NCI-H748 treated with DMSO at 0.1 percent for 48 hours (cell line): ENCODE measurements at places on chromosomes 6 and 20.

- no peak for DNase-seq
Observed at GRCh38 chr6:111410371-111410770, 72.6 kb downstream of the REV3L start.

GRCh38 chr20:41155261-41155660, 17.9 kb downstream of the PLCG1 start:
- no peak for DNase-seq

DNA sequence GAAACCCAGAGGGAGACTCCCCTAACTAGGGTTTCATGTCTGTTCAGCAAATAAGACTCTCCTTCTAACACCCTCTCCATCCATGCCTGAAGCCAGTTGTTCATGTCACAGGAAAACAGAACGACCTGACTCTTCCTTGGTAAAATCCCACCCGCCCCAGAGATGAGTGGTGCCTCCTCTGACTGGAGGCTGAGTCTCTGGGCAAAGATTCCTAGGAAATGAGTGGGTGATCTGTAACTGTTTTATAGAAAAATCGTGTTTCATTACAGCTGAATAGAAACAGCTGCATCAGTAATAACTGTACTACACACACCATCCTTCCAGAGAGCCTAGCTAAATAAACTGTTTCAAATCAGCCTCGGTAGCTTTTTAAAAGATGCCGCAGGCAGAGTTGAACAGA, 37.4 kb upstream of the MRPS10 start:
- no peak for DNase-seq

- DNase-seq: no peak
Observed at GRCh38 chr6:7720346-7720745, 5.6 kb upstream of the BMP6 start.

GRCh38 chr20:61135968-61136367, 116.1 kb upstream of the CDH4 start:
- DNase-seq: no peak

DNA sequence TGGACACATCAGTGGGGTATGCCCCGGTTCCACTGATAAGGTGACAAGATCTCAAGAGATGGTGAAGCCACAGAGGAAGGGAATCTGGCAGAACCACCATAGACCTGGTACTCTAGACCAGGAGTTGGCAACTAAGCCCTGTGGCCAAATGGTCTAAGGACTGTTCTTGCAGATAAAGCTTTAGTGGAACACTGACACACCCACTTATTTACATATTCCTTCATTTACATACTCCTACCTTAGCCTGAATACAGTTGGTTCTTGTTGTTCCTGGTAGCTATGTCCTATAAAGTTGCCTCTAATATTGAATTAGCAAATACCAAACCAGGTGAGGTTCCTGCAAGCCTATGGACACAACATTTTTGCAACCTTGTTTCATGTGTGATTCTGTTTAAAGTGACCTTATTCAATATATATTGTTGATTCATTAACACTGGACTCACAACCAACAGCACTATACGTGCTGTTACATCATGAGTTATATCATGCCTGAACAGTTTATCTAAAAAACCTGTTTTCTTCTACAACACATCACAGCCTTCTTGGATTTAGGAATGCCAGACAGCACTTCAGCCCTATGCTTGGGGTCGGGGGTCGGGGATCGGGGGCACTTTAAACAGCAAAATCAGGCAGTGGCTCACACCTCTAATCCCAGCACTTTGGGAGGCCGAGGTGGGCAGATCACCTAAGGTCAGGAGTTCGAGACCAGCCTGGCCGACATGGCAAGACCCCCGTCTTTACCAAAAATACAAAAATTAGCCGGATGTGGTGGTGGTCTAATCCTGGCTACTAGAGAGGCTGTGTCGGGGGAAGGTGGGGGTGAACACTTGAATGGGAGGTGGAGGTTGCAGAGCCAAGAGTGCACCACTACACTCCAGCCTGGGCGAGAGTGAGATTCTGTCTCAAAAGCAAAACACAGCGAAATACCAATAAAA, 2.5 kb downstream of the CCDC167 start:
- DNase-seq: no peak

DNA sequence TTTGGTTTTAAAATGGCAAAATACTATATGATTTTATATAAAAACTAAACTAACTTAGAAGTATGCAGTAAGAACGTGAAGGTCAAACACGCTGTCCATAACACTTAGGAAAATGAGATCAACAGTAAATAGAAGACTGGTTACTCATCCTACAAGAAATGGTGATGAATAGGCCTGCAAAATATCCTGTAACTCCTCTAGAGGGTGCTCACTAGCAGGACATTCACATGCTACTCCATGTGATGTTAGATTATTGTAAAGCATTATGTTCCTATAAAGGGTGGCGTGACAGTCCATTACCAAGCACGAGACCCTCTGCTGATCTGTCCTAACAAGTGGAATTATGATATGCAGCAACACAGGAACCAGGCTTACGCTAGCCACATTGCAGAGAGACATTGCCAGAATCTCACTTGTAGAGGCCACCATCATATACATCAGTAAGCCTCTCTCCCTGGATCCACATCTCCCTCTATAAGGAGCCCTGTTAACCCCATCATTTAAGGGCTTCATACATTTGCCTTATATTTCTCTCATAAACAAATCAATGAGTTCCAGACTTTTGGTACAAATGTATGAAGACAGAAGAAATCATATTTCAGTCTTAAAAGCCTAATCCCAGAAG, 18.0 kb upstream of the DEFB129 start:
- DNase-seq: peak; percentile 53

- DNase-seq: no peak
Observed at GRCh38 chr6:19664878-19665612, 172.1 kb upstream of the ID4 start.

DNA sequence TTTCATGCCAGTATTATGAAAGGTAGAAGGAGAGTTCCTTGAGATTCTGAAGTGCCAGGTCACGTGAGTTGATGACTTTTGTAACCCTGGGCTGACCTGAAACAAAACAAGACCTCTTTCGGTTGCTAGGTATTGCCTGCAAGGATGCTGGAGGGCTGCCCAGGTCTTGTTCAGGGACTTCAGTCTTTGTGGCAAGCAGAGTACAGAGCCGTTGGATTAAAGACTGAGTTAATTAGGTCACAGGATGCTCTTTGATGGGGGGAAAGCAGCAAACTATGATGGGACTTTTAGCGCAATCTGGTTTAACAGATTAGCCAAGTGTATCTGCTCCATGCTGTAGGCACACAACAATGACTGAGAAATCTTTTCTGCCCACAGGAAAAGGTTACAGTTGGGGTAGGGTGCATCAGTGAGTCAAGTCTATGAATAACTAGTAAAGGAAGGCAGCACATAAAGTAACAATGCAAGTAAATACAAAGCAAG, 12.8 kb upstream of the ELOVL5 start:
- DNase-seq: no peak

- peak; percentile 80 for DNase-seq
Observed at GRCh38 chr6:19879663-19880062, 42.5 kb downstream of the ID4 start.

- DNase-seq: no peak
Observed at GRCh38 chr6:161242779-161243693, 30.8 kb downstream of the AGPAT4 start.

GRCh38 chr6:134316733-134317431, 1.0 kb downstream of the SGK1 start:
- no peak for DNase-seq

DNA sequence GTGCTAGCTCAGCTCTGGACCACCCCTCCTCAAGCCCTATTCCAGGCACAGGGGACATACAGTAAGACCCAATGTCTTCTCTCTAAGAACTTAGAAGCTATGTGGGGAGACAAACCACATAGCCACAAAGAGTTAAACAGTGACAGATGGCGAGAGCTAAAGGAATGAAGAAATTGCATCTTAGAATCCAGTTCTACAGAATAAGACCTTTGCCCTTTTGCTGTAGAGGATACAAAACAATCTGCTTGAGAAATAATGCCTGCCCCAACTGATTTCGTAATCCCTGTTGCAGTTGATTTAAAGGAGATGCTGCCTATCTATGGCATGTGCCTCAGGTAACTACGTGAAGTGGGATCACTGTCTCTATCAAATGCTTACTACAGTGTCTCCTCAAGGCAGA, 31.2 kb downstream of the TNFRSF21 start:
- DNase-seq: no peak

DNA sequence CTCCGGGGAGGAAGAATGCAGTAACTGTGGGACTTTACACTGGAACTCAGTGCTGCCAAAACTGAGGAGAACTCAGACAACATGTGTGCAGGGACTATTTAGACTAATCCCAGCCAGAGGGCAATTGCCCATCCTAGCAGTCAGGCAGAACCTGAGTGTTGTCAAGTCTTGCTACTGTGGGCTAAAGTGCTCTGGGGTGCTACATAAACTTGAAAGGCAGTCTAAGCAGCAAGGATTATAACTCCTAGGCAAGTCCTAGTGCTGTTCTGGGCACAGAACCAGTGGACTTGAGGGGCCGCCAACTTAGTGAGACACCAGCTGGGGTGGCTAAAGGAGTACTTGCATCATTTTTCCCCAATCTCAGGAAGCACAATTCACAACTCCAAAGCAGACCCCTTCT, 363.8 kb upstream of the PTCHD4 start:
- no peak for DNase-seq

- DNase-seq: no peak
Observed at GRCh38 chr6:28351493-28351925, 1.8 kb downstream of the ZKSCAN3 start.

DNA sequence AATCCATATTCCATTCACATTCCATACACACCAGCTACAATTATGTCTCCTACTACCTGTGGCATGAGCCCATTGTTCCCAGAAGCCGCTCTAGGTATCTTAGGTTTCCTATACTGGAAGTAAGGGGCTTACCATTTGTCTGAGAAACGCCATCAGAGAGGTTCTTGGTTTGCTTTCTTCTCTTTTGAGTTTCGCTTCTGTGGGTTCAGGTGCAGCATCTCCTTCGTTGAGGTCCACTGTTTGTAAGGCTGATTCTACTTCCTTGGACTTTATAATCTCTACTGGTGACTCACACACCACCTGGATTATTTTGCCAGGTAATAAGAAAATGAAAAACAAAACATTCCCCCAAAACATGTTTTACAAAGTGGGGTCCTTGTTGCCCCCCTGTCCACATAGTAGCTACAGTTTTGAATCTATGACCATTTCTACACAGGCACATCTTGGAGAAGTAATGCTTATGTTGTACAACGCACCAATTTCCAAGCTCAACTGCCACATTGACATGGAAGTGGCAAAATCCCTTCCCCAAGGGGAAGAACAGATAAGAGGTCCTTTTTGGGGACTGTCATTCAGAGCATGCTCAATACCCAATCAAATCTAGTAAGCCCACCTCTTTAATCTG, 103.5 kb downstream of the BCAS1 start:
- DNase-seq: no peak

GRCh38 chr6:155645325-155645724, 189.7 kb upstream of the NOX3 start:
- no peak for DNase-seq

DNA sequence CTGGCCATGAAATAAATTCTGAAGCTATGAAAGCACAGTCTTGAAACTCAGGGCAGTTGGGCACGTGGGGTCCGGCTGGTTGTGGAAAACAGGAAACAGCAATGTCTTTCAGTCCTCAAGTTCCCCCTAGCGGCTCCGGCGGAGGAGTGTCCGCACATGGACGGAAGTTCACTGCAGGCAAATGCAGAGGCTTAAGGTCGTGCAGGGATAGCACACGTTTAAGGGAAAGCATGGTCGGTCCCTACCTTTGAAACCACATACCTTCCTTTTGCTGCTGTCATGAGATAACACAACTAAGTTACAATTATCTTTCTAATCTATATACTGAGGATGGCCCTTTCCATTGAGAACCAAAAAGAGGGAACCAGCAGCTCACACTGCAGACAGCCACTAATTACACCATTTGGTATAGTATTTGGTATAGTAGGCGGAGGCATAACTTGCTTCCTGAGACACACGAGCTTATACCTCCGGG, 52.6 kb upstream of the NFATC2 start:
- DNase-seq: peak; percentile 58

- DNase-seq: no peak
Observed at GRCh38 chr6:74507649-74508048, 698.2 kb downstream of the COL12A1 start.

DNA sequence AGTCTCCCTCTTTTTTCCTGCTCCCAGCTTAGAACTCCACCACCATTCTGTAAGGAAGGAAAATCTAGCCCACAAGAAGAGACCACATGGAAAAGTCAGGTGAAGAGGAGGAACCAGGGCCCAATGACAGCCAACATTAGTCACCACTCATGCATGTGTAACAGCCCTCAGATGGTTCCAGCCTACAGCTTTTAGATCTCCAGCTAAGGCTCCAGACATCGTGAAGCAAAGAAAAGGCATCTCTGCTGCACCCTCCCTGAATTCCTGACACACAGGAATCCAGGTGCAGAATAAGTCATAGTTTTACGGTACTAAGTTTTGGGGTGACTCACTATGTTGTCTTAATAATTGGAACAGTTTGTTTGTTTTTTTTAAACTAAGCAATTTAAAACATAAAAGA, 25.5 kb downstream of the DCDC2 start:
- no peak for DNase-seq

DNA sequence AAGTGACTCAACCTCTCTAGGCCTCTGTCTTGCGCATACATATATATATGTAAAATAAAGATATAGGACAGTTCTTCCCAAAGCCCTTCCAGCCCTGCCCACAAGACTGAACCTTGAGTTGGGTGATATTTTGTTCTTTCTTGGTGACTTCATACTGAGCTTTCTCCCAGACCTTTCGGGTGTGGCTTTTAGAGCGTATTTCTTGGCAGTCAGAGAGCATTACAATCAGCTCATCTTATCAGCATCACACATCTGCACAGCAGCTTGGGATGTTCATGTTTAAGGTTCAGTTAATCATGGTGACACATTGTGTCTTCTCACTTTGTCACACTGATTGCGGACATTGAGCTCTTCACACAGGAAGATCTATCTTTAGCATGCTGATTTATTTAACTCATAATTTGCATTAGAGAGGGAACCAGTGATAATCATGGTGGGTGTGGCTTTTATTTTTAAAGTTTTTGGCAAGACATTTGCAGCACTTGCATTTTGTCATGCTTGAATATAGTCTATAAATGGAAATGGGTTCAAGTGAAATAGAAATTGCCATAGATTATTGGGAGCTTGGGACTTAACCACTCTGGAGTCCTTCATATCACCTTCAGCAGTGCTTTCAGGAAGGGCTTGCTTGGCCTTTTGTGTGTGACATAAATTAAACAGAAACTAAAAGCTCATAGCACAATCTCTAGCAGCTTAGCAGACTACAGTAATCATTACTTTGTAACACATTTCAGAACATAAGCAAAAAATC, 8.3 kb downstream of the KIF3B start:
- DNase-seq: no peak

DNA sequence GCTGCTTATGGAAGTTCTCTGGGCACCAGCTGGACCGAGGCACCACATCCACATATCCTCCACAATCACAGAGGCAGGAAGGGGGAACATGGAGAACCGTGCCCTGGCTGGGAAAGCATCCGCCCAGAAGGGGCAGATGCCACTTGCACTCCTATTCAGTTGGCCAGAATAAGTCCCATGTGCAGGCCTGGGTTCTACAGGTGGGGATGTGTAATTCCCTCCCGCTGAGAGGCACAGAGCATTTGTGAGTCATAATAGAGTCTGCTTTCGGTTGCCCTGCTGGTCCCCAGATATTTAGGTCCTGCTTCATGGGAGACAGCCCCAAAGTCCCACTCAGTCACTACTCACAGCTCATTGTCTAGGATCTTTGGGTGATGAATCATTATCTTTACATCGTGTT, 104.0 kb downstream of the PHACTR3 start:
- DNase-seq: no peak

GRCh38 chr20:23604306-23604705, 1.4 kb downstream of the CST9 start:
- no peak for DNase-seq
